ENCODE measurements at places on chromosomes 2 and 18.

GRCh38 chr2:64063924-64064331 is 44.7 kb upstream of the VPS54 start:
- no peak for DNase-seq

GRCh38 chr2:55301277-55301676 is 32.2 kb upstream of the MTIF2 start:
- DNase-seq, result no peak

DNA sequence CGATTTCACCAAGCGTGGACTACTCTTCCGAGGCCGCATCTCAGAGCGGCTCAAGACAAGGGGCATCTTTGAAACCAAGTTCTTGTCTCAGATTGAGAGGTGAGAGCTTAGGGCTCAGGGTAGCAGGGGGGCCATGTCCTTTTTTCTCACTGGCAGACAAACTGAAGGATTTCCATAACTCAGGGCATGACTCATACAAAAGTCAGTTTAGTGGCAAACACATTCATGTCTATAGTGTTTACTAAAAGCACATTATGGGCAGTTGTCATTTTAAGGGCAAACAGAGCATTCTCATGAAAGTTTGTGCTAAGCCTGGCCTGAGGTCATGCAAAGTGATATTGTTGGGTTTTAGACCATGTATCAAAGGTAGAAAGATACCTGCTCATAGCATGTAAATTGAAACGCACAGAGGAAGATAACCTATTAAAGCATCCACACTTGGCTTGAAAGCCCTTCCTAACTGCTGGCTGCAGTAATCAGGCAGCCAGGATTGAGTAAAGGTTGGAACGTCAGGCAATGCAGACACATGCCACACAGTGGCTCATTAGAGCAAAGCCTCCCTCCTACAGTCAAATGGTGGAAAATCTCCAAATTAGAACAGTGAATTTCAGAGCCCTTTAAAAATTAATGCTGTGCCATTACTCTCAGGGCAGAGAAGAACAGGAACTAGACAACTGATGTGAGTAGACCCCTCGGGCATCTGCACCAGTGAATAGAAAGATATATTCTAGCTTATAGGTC is 54.2 kb downstream of the HK2 start:
- no peak for DNase-seq

GRCh38 chr2:56053679-56054078 is 130.1 kb upstream of the EFEMP1 start:
- DNase-seq, result no peak

DNA sequence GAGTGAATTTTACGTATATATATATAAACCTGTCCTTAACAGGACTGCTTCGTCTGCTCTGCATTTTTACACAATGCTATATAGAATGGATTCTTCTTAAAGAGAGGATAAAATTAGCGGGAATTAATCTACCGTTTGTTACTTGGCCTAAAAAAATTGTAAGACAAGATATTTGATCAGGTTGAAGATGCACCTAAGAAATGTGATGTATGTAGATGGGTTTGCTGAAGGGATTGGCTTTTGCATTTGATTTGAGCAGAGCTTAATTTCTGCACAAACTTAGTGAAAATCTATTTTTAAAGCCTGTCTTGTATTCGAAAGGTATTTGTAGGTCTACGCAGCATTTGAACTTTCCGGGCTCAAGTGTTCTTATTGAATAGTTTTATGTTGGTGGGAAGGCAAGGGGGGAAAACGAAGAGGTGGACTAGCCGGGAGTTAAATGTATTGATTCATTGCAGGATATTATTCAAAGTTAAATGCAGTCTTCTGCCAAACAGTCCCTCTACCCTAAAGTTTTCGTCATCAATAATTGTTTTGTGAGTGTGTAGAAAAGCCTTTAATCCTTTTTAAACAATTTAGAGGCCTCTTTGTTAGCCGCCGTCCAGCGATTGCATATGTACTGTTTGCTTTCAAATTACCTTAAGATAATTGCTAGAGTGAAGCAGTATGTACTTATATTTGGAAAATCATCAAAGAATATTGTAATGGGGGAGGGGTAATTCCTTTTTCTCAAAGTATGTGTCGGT is 1.2 kb downstream of the PPP1CB start:
- no peak for DNase-seq

- DNase-seq, result no peak
Measured at GRCh38 chr2:204074456-204074855, 137.9 kb downstream of the ICOS start.

DNA sequence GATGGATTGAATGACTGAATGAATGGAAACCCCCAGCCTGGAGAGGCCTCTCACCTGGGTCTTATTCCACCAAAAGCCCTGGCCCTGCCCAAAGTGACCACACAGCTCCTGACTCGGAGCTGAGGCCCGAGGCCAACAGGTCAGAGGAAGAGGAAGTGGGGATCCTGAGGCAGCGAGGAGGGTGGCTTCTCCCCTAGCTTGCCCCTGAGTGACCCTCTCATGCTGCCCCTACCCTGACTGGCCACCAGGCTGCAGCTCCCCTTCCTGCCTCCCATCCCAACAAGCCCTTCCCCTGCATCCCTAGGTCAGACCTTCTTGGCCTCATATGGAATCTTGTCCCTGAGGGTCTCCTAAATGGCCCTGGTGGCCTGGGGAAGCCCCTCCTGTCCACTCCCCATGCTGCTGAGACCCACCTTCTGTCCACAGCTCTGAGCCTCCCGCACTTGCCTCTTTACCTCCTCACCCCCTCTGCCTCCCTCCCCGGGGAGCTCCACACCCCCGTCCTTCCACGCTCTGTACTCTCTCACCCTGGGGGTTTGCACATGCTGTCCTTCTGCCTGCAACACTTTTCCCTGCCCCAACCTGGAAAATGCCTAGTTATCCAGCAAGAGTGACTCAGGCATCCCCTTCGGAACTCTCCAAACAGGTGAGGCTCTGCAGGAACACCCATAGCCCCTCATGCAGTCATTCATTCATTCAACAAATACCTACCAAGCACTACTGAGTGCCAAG is 134.8 kb upstream of the HDAC4 start:
- no peak for DNase-seq

DNA sequence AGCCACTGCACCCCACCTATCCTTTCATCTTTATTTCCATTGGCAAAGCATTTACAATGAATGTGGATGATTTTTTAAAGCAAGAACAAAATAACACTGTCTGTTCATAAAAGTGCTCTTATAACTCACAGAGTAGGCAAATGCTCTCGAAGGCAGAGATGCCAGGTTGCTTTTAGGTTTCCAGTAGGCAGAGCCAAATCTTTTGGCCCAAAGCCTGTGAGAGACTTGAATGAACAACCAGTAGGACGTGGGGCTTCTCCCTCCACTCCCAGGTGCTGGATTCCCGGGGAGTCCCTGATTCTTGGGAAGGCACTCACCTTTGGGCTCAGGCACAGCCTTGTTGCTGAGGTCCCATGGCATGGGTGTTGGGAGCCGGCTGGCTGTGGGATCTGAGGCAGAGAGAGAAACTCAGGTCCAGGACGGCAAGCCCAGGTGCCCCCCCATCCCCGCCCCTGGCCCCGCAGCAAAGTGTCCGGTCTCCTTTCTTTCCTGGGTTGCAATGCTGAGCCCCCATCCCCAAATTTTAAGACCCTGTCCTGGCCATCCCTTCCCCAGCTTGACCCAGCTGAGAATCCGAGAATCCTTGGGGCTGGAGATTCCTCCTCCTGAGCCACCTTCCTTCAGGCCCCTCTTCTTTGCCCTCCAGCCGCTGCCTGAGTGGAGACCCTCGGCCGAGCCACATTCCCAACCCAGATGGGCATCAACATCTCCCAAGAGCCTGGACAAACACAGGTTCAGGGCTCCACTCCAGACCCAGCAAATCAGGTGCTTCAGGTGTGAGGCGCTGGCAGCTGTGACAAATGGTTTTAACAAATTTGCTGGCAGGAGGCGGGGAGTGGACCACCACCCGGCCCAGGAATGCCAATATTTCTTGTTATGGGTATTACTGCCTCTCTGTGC is 5.8 kb downstream of the NEURL3 start:
- DNase-seq, result no peak

GRCh38 chr18:58590254-58590653 is 38.6 kb downstream of the ALPK2 start:
- DNase-seq, result no peak

DNA sequence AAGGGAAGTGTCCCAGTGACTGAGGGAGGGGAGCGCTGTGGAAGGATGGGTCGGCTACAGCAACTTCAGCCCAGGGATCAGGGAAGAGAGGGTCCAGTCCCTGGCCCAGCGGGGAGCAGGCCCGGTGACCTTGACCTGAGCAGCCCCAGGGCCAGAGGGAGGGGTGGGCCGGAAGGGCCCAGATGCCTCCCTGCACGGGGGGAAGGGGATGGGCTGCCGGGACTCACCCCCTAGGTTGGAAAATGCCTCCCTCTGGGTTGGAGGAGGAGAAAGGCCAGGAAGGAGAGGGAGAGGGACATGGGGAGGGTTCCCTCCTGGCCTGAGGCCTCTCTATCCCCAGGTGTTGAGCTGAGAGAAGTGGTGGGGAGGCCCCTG is 19.8 kb downstream of the GPC1 start:
- no peak for DNase-seq

GRCh38 chr2:236403125-236403524 is 138.9 kb upstream of the ASB18 start:
- DNase-seq, result no peak

DNA sequence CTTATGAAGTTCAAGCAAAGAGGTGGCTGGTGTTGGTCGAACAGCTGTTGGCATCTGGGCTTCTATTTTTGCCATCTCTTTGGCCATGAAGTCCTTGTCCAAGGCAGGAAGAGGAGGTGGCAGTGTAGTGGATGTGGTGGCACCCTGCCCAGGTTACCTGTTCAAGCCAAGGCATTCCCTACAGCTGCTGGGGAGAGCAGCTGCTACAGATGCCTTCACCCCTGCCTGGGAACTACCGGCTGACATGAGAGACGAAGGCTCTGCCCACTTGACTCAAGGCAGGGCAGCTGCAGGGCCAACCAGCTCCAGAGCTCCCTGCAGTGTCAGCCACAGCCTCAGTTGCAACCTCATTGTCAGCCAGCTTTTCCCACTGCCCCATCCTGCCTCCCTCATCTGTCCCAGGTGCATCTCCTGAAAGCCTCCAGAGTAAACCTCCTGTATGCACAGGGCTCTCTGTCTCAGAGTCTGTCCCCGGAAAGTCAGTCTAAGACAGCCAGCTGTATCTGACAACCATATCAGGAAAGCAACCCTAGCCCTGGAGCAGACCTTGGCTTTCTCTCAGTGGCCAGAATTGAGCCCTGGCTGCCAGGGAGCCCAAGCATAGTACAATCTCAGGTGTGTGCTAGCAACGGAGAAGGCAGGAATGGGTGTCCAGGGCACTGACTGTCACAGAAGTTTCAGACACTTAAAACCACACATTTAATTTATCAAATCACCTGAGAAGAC is 115.9 kb downstream of the RPIA start:
- no peak for DNase-seq

- DNase-seq, result no peak
Measured at GRCh38 chr2:11748018-11748860, 1.8 kb downstream of the LPIN1 start.

DNA sequence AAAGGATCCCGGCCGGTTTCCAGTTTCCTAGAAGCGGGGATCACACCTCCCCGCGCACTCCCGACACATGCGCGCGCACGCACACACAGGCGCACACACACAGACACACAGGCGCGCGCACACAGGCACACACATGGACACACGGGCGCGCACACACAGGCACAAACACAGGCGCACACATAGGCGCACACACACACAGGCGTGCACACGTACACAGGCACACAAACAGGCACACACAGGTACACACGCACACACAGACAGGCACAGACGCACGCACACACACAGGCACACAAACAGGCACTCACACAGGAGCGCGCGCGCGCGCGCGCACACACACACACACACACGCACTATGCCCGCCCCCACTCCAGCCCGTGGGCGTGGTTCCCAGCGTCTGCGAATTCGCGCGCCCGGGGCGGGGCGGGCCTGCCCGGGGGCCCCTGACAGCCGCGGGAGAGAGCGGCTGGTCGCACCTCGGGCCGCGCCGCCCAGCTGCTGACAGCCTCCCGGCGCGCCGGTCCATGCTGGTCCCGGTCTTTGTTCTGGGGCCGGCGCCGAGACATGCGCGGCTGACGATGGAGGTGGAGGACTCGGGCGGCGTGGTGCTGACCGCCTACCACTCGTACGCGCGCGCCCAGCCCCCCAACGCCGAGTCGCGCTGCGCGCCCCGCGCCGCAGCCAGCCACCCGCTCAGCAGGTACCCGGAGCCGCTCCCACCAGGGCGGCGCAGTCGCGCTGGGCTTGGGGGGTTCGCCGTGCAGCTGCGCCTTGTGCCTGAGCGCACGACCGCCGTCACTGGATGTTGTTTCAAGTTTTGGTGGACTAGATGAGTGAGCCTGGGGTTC is at the start of gene ARHGAP28:
ARHGAP28 (plus strand) TSS at position 470 of the 845 bp plus-strand sequence; CDS start at position 576, 106 bp downstream.
- DNase-seq, result no peak

DNA sequence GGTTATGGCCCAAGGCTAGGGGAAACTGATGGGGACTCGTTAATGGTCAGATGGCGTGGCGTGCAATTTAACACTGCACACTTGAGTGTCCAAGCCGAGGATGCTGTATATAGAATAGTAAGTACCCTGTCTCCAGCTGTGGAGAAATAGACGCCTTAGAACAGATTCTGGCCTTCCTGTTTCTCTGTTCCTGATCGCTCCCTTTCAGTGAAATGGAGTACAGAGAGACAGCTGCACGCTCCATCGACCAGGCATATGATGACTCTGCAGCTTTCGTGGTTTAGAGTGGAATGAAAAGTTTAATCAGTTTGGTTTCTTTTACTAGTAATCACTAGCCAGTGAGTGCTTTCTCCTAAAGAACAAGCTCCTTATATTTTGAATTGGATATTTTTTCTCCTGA is 213.4 kb downstream of the NEDD4L start:
- DNase-seq, result no peak

- no peak for DNase-seq
Measured at GRCh38 chr18:41119031-41119430, 836.0 kb upstream of the PIK3C3 start.

GRCh38 chr2:175234650-175235049 is 53.1 kb upstream of the ATP5MC3 start:
- DNase-seq, result no peak

DNA sequence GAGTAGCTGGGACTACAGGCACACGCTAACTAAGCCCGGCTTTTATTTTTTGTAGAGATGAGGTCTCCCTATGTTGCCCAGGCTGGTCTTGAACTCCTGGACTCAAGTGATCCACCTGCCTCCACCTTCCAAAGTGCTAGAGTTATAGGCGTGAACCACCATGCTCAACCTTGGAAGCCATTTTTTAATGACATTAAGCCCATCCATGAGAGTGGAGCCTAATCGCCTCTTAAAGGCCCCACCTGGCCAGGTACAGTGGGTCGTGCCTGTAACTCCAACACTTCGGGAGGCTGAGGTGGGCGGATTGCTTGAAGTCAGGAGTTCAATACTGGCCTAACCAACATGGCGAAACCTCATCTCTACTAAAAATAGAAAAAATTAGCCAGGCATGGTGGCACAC is 41.6 kb upstream of the TFCP2L1 start:
- no peak for DNase-seq

GRCh38 chr2:66865161-66865560 is 430.2 kb downstream of the MEIS1 start:
- DNase-seq, result no peak

GRCh38 chr18:66078925-66079800 is 328.4 kb downstream of the CDH7 start:
- no peak for DNase-seq

DNA sequence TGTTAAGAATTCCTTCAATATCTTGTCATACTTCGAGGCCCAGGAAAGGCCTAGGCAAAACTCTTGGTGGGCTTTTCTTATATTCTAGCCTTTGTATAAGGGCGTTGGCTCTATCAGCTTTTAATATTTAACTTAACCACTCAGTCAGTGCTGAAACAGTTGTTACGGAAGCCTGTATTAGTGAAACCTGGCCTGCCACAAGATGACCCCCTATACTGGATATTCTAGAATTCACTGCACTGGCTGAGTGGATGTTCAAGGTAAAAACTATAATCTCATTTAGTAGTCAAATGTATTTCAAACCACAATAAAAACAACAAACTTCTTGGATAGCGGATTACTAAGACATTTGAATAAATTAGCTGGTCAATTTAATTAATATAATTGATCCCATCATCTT is 91.7 kb upstream of the HNMT start:
- DNase-seq, result no peak
